Activated T-helper 1 cell treated with Interleukin-2 at 50 U/mL for 16 hours (primary cell): ENCODE measurements at places on chromosomes 5 and 9.

DNA sequence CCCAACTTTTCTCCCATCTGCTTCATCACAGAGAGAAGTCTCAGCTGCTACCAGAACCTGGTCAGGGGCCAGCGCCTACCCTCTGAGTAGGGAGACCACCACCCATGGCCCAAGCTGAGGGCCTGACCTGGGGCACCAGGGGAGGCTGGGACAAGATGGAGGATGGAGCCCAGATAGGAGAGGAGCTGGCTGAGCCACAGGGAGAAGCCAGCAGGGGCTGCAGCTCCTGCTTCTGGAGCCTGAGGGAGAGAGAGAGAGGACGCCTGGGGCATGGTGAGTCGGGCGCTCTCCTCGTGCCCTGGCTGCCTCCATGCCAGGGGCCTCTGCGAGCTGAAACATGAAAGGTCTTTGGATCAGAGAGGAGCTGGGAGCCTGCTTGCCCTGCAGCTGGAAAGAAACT is 1.4 kb upstream of the FOXI1 start:
- DNase-seq: no peak

DNA sequence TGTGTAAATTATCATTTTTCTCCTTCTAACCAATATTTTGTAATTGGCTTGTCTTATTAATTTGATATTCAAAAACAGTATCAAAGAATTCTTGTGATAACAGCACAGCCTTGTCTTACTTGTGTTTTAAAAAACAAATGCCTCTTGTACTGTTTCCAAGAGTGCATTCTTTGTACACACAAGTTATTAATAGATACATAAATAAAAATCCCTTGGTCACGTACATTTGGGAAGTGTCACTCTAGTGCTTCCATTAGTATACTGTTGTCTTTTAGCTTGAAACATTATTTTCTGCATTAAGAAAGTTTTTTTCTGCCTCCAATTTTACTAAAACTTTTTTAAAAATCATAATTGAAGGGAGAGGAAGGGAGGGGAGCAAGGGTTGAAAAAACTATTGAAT is 133.2 kb downstream of the PIP5K1B start:
- DNase-seq: no peak

- no peak for DNase-seq
Measured at GRCh38 chr9:115373000-115373709, 255.2 kb upstream of the TNC start.

DNA sequence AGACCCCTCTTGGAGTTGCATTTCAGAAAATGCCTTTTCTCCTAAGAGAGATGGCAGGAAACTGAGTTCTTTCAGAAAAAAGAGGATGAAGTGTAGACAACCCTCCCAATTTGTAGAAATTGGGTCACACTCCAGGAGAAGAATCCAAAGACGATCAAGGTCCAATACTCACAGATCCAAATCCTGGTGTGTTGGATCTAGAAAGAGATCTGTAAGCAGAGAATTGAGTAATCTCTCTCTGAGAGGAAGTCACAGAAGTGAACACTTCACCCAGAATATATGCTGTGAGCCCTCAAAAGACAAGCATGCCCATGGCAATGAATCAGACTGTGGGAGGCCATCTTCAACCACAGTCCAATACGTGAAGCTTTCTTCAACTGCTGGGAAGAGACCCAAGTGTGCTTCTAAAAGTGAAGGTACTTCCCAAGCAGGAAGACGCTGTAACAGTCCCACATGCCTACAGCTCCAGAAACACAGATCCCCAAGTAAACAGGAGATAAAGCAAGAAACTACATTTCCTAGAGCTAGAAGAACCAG is 182.7 kb downstream of the SMC2 start:
- DNase-seq: no peak

DNA sequence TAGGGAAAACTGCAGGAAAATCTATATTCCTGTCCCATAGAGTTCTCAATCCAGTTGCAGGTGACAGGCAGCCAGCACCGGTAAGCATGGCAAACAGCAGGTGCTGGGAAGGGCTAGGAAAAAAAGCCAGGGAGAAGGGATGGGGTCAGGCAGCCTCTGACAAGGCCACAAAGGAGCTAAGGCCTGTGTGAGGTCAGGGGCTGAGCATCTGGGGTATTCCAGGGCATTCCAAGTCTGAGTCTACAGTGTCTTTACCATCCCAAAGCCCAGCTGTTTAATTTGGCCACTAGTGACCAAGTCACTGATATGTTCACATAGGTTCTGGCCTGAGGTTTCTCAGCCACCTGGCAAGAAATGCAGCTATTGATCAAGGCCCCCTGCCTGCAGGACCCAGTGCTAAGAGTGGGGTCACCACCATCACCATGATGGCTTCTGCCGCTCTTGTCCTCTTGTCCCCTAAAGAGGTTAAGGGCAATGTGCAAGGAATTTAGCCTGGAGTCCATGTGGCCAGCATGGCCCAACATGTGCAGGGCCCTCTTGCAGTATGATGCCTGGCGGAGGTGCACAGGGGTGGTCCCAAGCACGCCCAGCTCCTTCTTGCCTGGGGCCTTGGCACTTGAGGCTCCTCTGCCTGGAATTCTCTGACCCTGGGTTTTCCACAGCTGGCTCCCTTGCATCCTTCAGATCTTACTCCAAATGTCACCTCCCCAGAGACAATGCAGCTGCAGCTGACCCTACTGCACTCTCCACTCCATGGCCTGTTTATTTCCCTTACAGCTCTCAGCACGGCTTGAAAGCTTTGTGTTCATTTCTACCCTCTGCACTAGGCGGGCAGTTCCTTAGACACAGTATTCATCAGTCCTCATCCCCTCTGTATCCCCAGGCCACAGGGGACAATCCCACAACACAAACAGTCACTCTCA is 213.1 kb downstream of the MSX2 start:
- DNase-seq: no peak

DNA sequence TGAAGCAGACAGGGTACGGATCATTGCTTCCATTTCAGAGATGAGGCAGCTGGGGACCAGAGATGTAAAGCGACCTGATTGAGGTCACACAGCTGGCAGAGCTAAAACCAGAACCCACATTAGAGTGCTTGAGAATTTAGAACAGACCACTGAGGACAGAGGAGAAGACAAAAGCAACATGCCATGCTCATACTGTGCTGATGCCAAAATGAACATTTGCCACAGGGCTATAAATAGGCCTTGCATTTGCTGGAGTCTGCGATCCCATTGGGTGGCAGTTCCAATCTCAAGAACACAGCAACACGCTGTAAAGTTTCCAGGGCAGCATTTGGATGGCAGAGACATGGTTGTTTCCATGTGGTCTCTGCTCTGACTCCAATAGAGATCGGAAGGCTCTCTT is 222.4 kb upstream of the TBC1D2 start:
- no peak for DNase-seq

GRCh38 chr5:161396171-161396570 is 150.4 kb downstream of the GABRB2 start:
- DNase-seq: no peak

DNA sequence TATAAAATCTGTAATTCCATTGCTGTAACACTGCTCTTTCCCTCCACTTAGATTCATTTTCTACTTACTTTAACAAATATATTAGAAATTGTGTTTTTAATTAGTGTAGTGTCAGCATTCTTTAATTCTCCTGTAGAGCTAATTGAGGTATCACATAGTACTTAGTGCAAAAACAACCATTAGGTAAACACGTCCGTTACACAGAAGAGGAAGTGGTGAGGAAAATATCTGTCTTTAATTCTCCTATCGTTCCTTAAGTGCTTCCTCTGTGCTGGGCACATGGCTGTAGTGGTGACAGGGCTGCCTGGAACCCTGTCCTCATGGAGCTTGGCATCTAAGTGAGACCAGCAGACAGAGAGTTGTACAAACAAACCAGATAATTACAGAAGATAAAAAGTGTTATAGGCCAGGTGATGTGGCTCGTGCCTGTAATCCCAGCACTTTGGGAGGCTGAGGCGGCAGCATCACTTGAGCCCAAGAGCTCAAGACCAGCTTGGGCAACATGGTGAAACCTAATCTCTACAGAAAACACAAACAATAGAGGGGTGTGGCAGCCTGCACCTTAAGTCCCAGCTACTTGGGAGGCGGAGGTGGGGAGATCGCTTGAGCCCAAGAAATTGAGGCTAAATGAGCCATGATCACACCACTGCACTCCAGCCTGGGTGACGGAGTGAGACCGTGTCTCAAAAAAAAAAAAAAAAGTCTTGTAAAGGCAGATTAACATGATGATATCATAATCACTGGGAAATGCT is 36.4 kb downstream of the PARP8 start:
- DNase-seq: no peak

DNA sequence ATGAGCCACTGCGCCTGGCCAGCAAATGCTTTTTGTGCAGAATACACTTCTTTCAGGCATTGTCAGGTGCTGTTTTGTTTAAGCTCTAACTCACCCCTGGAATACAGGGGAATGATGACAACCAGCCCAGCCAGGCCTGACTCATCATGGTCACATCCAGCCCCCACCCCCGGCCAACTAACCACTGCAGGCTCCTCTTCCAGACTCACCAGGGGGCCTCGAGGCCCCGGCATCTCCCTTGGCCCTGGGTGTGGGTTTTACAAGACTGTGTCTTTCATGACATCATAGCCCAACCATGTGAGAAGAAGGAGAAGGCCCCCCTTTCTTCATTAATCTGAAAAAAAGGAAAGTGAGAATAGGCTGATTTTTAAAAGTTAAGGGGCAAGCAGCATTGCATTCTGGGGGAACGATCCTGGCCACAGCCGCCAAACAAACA is 35.5 kb downstream of the OLFML2A start:
- no peak for DNase-seq

DNA sequence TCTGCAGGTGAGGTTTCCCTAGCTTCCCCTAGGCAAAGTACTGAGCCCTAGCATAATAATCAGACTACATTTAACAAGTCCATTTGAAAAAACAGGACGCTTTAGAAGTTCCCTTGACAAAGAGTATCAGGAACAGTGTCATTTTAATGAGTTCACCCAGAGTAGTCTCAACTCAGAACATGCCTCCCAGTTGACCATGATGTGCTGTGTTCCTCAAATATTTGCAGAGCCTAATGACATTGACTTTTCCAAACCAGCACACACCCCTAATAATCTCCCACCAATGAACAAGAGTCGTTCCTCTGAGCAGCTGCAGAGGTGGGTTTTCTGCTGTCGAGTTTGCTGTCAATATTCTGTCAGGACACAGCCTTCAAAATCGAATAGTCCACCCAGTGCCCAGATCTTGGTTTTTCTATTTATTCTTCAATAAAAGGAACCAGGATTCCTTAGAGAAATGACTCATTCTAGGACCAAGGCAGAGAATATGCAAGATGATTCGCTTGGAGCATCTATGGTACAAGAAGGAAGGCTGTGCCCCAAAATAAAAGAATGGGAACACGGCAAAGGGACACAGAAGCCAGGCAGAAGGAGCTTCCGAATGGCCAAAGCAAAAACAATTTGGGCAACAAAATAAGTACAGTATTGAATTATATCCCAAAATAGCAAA is 57.6 kb downstream of the OTULIN start:
- no peak for DNase-seq

GRCh38 chr9:86337469-86338108 is 16.6 kb downstream of the TUT7 start:
- no peak for DNase-seq

DNA sequence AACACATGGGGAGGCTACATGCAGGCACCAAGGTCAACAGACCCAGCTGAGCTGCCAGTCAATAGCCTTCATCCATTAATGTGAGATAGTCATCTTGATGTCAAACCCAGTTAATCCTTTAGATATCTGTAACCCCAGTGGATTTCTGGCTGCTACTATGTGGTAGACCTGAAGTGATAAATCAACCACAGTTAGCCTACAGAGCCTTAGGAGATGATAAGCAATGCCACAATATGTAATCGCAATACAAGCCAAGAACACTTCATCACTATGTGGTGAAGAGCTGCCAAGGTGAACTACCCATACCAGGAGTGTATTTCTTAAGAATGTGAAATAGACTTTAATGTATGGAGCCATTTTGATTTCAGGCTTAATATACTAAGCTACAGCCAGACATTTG is 1175.5 kb downstream of the DTWD2 start:
- DNase-seq: no peak

DNA sequence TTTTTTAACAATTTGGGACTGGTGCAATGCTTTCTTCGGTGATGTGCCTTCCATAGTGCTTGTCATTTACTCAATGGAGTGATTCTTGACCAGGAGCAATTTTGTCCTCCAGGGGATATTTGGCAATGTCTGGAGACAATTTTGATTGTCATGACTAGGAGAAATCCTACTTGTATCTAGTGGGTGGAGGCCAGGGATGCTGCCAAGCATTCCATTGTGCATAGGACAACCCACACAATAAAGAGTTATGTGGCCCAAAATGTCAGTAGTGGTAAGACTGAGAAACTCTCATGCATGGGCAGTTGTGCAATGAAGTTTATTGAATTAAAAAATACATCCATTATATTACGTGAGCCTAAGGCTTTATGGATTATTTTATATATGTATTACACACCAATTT is 70.5 kb downstream of the FOCAD start:
- DNase-seq: no peak

- no peak for DNase-seq
Measured at GRCh38 chr5:81961651-81962440, 10.0 kb upstream of the ATG10 start.

DNA sequence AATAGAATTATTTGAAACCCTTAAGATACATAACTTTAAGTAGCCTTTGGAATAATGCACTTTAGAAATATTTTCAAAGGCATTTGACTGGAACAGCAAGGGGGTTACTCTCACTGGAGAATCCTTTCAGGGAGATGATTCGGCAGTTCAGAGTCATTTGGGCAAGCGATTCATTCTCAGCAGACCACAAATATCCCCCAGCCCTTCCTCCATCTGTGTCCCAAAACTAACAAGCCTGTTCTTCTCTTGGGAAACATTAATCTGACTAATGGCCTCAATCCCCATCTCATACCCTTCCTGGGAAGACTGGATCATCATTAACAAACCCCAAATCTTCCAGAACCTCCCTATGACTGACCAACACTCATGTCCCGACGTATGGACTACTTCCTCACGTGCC is 65.8 kb upstream of the S1PR3 start:
- no peak for DNase-seq

DNA sequence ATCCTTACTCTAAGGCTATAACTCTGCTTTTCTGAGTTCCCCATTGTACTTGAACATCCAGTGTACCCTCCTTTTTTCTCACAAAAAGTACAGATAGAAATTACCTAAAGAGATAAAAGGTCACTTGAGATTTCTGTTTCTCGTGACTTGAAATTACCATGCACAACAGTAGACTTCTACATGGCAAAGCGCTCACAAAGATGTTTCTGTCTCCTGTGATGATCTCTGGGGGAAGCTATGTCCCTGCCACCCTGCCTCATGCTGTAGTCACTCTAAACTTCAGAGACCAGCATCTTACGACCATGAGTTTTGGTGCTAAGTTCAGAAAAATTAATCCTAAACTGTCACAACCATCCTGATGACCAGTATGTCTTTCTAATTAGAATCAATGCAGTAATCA is 36.2 kb downstream of the NFIB start:
- DNase-seq: no peak
